ENCODE measurements at places on chromosomes 7 and 10.

GRCh38 chr10:61039868-61040267 lies 95.9 kb upstream of the RHOBTB1 start:
- no peak for DNase-seq

DNA sequence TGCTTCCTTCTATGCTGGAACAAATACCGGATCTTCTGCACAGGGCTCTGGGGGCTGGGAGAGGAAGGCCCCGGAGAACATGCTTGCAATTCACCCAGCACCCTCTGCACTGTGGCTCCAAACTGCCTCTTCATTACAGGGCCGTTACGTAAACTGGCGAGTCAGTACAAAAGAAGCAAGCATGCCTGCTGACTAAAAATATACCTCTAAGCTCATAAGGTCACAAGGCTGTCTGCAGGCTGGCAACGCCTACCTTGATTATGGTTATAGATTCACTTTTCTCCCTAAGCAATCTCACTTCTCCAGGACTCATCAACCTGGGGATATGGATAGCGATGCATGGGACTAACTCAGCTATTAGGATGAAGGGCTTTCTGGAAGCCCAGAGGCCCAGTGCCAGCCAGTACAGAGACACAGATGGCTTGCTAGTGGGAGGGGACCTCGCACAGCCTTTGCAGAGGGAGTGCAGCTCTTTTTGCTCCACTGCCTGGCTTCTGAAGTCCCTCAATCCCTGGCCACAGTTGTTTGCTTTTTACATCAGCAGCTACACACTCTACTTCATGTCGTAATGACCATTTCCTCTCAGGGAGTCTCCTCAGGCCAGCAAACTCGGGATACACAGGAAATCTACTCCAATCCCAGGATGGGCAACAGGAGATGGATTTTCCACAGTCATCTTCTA lies 96.1 kb downstream of the SH3PXD2A start:
- DNase-seq = peak; percentile 30

GRCh38 chr10:126895214-126895781 lies 9.9 kb upstream of the DOCK1 start:
- no peak for DNase-seq

- no peak for DNase-seq
Observed at GRCh38 chr7:127359011-127359410, 33.5 kb downstream of the ZNF800 start.

DNA sequence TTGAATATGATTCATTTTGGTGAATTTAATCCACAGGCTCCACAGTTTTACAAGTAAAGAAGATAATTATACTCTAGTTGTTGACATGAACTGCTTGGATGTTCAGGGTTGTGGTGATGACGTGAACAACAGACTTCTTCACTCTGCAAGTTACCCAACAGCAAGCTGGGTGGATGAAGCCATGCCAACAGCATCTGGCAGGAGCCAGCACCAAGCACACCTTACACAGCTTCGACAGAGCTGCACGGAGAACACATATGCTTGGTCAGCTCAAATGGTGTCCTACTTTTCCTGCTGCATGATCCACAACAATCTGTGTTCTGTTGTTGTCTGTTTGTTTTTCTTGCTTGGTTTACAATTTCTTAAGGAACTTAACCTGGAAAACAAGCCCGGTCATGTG lies 9.8 kb downstream of the NOD1 start:
- no peak for DNase-seq

- DNase-seq = no peak
Observed at GRCh38 chr10:32693441-32693979, 247.6 kb downstream of the CCDC7 start.

- DNase-seq = no peak
Observed at GRCh38 chr10:44261296-44261695, 123.6 kb downstream of the CXCL12 start.

- DNase-seq = no peak
Observed at GRCh38 chr7:141585592-141586510, 34.6 kb downstream of the AGK start.

- DNase-seq = no peak
Observed at GRCh38 chr10:132654708-132655661, 117.4 kb downstream of the INPP5A start.

DNA sequence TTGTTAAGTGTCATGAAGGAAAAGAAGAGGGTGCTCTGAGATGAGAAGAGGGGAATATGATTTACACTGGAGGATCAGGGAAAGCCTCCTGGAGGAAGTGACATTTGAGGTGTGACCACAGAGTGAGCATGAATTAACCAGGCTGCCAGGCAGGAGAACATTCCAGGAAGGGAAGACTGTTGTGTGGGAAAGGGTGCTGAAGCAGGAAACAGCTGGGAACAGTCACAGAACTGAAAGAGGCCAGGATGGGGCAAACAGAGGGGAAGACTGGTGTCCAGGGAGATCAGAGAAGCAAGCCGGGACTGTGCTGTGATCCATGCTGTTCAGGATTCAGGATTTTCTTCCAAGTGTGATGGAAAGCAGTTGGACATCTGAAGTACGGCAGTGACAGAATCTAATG lies 14.9 kb downstream of the HIPK2 start:
- DNase-seq = no peak

DNA sequence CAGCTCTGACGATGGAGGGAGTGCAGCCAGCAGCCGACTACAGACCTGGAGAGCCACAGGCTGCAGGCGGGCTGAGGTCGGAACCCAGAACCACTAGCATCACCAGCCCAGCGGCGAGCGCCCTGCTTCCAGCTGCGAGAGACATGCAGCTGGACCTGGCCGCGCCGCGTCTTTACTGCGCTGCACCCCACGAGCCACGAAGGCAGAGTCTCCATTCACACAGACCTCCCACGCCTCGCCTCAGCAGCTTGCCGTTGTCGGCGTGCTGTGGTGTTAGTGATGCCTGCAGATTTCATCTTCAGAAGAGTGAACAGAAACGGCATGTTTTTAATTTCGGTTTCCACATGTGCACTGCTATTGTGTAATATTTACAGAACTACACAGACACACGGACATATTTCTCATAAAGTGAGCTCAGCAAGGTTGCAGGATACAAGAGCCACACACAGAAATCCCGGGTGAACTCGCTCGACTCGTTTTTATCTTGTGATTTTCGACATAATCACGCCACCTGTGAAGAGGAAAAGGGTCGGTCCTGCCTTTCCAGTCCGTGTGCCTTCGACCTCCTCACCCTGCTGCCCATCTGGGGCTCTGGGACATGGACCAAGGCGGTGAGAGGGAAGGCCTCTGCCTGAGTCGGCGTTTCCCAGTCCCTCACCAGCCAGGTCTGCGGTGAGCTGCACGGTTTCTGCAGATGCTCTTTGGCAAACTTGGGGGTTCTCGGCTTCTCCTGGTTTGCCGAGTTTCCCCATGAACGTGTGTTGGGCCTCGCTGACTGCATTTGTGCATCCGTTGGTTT lies 252.2 kb downstream of the ELFN1 start:
- DNase-seq = no peak

GRCh38 chr10:14917827-14918226 lies 36.1 kb downstream of the DCLRE1C start:
- no peak for DNase-seq

DNA sequence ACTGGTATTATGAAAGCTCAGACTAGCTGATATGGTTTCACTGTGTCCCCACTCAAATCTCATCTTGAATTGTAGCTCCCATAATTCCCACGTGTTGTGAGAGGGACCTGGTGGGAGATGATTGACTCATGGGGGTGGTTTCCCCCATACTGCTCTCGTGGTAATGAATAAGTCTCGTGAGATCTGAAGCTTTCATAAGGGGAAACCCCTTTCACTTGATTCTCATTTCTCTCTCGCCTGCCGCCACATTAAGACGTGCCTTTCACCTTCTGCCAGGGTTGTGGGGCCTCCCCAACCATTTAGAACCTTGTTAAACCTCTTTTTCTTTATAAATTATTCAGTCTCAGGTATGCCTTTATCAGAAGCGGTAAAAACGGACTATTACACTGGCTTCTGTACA lies 40.3 kb downstream of the COL13A1 start:
- no peak for DNase-seq

GRCh38 chr7:154960063-154960790 lies 42.7 kb downstream of the PAXIP1 start:
- DNase-seq = no peak

DNA sequence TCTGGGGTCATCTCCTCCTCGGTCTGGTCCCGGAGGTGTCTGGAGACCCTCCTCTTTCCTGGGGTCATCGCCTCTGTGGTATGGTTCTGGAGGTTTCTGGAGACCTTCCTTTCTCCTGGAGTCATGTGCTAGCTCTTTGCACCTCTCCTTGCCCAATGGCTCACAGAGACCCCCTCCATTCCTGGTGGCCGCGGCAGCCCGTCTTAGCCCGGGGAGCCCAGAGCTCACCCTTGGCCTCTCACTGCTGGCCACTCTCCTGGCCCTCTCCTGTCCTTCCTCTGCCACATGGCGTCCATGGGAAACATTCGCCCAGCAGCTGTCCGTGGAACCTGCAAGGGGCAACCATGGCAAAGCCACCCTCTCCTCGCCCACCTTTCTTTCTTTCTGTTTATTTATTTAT lies 20.2 kb upstream of the FOXL3 start:
- DNase-seq = no peak

- DNase-seq = no peak
Observed at GRCh38 chr7:85341121-85341520, 154.3 kb upstream of the SEMA3D start.

GRCh38 chr7:96059075-96059474 lies 262.8 kb downstream of the SLC25A13 start:
- no peak for DNase-seq

GRCh38 chr7:19928247-19928646 lies 154.8 kb upstream of the TMEM196 start:
- DNase-seq = no peak

GRCh38 chr10:114575417-114576131 lies 82.5 kb downstream of the ABLIM1 start:
- DNase-seq = no peak

DNA sequence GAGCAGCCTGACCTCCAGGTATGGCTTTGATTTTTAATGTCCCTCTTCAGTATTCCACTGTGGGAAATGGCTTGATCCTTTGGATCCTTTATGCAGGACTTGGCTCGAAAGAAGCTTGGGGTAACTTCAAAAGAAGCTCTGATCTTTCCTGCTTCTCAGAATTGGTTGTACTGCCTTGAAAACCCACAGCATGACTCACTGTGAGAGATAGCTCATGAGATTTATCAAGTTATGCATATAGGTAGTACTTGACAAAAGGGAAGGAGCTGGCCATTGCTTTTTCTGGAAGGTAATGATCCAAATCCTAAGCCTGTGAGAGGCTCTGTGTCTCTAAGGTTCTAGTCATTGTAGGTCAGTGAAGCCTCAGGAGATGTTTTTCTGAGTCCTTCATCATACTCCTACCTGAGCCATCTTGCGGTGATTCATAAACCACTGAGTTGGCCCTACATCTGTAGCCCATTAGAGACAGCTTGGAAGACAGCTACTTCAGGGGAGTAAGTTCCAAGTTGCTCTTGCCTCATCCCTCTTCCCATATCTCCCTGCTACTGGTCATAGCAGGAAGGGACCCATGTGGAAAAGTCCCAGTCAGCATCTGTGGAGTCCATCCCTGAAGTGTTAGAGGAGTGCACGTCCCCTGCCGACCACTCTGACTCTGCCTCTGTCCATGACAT lies 36.7 kb upstream of the NFKB2 start:
- DNase-seq = no peak

- DNase-seq = no peak
Observed at GRCh38 chr10:45502458-45502857, 128.4 kb downstream of the ALOX5 start.

GRCh38 chr7:98024075-98024474 lies 34.1 kb upstream of the OCM2 start:
- DNase-seq = no peak

- DNase-seq = no peak
Observed at GRCh38 chr10:546971-547590, 142.4 kb downstream of the DIP2C start.

- no peak for DNase-seq
Observed at GRCh38 chr7:42831006-42831717, 80.7 kb downstream of the C7orf25 start.

DNA sequence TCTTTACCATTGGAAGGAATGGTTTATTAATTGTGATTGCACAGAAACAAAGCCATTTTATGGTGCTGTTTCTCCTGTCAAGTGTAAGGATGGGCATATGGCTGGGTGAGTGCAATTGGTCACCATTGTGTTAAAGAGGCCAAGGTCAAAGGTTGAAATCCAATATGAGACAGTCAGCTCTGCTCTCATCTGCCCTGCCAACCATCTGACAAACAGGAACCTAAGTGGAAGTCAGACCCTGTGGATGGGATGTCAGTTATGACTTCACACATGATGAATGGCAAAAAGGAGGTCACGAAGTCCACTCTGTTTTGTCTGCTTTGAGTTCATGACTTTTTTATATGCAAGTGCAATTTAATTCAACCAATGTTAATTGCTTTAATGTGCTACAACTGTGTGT lies 172.7 kb upstream of the TMEM229A start:
- DNase-seq = no peak

DNA sequence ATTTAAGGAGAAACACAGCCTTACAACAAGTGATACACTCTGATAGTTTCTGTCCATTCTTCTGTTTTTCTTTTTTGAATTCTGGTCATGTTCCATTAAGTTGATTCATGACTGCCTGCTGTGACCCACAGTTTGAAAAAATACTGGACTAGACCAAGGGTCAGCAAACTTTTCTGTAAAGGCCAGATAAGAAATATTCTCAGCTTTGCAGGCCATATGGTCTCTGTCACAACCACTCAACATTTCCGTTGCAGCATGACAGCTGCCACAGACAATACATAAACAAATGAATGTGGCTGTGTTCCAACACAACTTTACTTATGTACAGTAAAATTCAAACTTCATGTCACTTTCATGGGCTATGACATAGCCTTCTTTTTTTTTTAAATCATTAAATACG lies 156.7 kb downstream of the PLXNA4 start:
- DNase-seq = no peak

DNA sequence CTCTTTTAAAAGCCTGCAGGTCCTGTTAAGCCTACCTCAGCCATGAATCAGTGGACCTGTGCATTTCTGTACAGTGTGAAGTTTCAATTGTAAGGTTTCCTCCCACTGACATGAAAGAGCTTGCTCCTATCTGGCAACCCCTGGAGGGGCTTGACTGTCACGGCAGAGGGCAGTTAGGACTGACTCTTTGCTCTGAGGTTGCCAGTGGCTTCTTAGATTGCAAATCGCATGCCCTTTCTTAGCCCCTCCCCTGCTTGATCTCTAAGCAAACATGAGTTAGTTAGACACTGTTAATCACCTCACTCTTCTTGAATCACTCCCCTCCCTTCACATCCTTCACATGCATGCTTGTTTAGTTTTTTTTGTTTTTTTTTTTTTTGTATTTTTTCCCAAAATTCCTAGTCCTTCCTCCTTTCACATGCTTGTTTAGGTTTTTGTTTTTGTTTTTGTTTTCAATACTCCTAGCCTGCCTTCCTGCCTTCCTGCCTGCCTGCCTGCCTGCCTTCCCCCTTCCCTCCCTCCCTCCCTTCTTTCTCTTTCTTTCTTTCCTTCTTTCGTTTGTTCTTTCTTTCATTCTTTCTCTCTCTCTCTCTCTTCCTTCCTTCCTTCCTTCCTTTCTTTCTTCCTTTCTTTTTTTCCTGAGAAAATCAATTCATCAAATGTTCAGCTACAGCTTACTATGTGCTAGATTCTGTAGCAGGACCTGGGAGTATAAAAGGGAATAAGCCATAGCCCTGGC lies 6.0 kb upstream of the HIPK2 start:
- no peak for DNase-seq
